ENCODE measurements at places on chromosomes 13 and 19.

DNA sequence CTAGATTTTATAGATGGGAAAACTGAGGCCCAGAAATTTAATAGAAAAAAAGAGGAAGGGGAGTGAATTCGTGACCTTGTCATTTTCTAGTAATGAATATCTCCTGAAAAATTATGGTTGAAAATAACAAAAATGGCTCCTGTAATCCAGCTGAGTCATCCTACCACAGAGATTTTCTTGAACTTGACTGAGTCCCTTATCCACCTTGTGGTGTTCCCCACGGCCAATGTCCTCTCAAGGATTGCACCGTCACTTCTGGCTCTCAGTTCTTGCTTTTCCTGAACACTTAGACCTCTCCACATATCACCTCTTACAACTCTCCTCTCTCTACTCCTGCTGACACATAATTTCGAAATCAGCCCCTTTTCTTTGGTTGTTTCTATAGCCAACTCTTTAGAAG, 1.2 kb upstream of the KATNAL1 start:
- DNase-seq: no peak

DNA sequence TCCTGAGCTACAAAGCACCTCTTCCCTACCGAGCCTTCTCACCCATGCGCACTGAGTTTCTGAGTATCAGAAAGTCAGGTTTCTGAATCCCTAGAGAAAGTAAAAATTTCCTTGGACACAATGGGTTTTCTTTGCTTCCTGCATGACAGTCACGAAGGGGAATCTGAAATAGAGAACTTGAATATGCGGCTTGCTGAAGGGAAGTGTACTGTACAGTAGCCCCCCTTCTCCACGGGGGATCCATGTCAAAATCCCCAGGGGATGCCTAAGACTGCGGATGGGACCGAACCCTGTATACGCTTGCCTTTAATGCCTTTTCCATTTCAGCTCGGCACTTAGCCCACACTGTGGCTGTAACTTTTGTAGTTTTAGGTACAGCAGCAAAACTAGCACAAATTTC, 107.9 kb downstream of the GGACT start:
- no peak for DNase-seq

- DNase-seq: peak; percentile 23
Measured at GRCh38 chr19:48963371-48964204, 1.5 kb upstream of the FTL start.

DNA sequence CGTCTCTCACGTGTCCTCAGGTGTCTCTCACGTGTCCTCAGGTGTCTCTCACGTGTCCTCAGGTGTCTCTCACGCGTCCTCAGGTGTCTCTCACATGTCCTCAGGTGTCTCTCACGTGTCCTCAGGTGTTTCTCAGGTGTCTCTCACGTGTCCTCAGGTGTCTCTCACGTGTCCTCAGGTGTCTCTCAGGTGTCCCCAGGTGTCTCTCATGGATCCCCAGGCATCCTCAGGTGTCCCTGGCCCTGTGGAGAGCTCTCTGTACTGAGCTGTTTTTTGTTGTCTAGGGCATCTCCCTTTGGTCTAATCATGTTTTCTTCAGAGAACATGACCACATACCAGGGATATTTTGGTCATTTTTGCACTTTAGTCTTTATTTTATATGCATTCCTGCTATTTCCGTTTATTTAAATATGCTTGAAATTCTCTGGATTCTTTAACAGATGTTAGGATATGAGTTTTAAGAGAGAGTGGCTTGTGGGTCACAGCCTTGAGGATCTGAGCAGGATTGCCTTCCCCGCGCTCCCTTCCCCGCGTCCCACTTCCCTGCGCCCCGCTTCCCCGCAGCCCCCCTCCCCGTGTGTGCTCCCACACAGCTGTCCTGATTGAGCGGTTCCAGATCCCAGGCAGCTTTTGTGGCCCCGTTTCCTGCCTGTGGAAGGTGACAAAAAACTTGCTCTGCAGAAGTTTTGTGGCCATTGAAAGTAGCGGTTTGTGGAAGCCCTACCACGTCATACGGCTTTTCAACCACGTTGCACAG, 31.9 kb downstream of the ATP4B start:
- no peak for DNase-seq

DNA sequence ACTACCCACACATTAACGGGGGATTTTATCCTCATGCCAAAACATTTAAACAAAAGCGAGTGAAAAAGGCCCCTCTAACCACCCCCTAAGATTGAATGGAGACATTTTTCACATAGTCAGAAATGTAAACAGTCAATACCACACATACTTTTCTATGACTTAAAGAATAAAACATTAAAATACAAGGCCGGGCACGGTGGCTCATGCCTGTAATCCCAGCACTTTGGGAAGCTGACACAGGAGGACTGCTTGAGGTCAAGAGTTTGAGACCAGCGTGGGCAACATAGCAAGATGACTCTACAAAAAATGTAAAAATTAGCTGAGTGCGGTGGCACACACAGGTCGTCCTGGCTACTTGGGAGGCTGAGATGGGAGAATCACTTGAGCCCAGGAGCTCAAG, 47.3 kb downstream of the MPHOSPH8 start:
- no peak for DNase-seq

DNA sequence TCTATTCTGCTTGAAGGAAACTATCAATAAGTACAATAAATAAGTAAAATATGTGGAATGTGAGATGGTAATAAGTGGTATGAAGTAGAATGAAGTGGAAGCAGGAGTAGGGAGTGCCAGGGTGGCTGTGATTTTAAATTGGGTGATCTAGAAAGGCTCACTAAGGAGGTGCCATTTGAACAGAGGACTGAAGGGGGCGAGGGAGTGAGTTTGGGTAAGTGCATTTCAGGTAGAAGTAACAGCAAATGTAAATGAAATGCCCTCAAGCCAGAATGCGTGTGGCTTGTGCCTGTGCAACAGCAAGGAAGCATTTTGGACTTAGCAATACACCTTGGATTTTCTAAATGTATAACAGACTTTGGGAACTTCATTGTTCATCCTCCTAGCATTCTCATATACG, 77.1 kb downstream of the CCNA1 start:
- DNase-seq: no peak

DNA sequence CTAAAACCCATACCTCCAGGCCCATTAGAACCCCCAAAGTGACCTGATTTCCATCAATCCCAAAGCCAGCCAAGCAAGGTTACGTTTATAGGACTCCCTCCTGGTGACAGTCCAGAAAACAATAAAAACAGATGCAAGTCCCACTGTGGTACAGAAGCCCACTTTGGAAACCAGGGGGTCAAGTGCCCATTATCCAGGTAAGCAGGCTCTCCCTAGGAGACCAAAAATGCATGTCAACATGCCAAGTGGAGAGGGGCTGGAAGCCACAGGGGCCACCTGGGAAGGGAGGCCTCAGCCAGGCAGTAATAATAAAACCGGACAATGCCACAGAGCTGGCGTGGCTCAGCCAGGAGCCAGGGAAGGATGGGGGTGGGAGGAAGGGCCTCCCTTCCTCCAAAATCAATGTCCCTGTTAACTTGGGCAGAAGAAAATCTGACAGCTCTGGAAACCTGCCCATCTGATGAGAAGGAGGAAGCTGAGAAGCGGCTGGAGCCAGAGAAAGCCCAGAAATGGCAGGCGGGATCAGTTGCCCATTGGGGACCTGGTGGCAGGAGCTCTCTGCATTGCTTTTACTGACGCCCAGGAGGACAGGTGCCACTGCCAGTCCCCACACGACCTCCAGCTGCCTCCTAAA, 160.4 kb downstream of the ZIC5 start:
- no peak for DNase-seq

DNA sequence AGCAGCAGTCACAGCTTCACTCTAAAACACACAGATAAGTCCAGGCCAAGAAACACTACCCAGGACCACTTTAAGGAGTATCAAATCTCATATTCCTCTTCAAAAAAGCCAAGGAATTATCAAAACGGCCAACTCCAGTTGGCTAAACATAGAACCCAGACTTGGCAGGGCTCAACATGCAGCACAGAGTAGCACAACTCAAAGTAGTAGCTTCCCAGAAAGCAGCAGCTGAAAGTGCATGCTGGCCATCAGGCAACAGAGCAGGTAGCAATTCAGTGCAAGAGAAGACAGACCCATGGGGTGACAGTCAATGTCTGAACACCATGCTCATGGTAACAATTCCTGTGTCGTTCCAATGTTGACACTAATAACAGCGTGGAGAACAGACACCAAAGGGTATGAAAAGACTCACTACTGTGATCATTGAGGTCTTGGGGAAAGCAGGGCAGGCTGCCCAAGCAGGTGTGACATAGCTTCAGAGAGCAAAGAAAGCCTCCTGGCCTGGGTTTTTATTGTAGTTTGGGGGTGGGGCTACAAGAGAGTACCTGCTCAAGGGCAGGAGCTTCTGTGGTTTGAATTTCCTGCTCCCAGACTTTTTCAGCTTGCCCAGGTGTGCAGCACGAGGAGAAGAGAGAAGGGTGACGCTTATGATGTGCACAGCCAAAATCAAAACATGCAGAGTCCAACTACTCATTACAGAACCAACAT, 6.2 kb downstream of the ZNF709 start:
- DNase-seq: no peak

GRCh38 chr19:18807861-18808331, 16.8 kb upstream of the COMP start:
- DNase-seq: no peak

GRCh38 chr19:3409346-3410064, 43.1 kb downstream of the NFIC start:
- no peak for DNase-seq

- DNase-seq: peak; percentile 1
Measured at GRCh38 chr13:42574435-42575311, 721 bp downstream of the TNFSF11 start.

- DNase-seq: no peak
Measured at GRCh38 chr13:51729866-51730553, 74.0 kb downstream of the DHRS12 start.

Data from activated T-helper 1 cell treated with Interleukin-2 at 50 U/mL for 16 hours (primary cell).